Activated CD8-positive, alpha-beta T cell treated with anti-CD3 and anti-CD28 coated beads for 36 hours (primary cell): ENCODE measurements at places on chromosomes 11 and 22.

- DNase-seq, result peak; percentile 79
These were observed 1.5 kb downstream of the DGKZ start for GRCh38 chr11:46348566-46349401.

DNA sequence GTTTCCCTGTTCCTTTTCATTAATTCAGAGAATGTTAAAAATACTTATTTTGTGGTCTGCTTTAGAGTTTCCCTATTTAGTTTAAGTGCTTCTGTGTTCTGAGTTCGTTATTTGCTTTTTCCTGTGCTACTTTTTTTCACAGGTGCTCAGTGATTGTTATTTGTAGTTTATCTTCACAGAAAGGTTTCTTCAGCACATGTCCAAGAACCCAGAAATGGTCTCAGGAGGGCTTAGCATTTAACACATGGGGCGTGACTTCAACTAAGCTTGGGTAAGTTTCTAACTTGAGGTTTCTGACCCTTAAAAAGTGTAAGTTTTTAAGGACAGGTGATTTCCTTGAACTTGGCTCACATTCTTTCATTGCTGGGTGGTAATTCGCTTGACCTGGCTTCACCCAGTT is 157.3 kb downstream of the AASDHPPT start:
- no peak for DNase-seq

GRCh38 chr11:118234833-118235232 is 10.0 kb upstream of the JAML start:
- DNase-seq, result no peak

DNA sequence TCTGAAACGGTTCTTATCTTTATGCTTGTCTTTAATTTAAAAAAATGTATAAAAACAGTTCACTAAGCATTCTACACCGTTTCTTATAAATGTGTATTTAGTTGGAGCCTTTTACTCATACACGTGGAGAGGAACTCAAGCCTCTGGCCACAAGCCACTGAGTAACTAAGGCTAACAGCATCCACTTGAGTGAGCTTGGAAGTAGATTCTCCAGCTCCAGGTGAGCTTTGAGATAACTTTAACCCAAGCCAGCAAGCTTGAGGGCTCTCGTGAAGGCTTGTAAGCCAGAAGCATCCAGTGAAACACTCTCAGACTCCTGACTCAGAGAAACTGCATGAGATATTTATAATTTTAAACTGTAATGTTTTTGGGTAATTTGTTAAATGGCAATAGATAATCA is 82.6 kb downstream of the ARHGAP20 start:
- DNase-seq, result no peak

GRCh38 chr11:122751292-122752070 is 86.8 kb upstream of the CRTAM start:
- no peak for DNase-seq

DNA sequence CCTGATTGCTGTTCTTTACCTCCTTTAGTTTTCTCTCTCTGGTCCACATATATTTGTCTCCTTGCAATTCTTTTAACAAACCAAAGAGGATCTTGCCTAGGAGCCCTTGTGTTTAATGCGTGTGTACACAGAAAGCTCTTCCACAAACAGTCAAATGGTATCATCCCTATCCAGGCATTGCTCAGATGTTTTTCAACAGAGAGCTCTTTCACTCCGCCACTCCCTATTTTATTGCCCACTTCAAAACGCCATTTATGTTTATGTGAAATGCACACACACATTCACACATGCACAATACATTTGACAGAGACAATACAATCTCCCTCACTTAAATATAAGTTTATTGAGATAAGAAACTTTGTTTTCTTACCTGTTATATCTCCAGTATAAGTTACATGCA is 4.7 kb downstream of the OR5AP2 start:
- DNase-seq, result no peak

DNA sequence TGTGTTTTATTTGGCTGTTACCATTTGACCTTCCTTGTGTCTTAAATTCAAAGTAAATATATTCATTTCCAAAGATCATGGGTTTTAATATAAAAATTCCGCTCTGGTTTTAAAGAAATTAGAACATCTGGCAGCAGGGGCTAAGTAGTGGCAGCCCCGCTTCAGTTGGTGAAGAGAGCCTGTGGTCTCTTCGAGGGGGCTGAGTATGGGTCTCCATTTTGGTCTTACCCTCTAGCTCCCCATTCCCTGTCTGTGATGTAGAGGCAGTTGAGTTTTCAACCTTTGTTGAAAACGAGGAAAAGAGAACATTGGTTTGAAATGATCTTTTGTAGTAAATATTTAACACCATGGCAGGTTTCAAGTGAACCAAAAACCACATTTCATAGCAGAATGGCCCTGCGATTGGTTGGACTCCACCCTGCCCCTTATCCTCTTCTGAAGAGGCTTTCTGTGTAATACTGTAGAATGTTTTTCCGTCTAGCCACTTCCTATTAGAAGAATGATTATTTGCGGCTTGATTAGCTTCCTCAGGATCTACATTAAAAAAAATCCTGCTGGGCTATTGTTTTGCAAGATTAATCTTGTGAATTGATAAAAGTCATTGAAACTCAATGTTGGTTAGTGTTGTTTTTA is 17.7 kb downstream of the APLP2 start:
- DNase-seq, result no peak

GRCh38 chr11:71309181-71309580 is 56.8 kb upstream of the SHANK2 start:
- DNase-seq, result no peak

GRCh38 chr11:123560006-123560405 is 94.4 kb downstream of the SCN3B start:
- DNase-seq, result peak; percentile 61

GRCh38 chr11:15493066-15493465 is 378.3 kb downstream of the INSC start:
- DNase-seq, result no peak

DNA sequence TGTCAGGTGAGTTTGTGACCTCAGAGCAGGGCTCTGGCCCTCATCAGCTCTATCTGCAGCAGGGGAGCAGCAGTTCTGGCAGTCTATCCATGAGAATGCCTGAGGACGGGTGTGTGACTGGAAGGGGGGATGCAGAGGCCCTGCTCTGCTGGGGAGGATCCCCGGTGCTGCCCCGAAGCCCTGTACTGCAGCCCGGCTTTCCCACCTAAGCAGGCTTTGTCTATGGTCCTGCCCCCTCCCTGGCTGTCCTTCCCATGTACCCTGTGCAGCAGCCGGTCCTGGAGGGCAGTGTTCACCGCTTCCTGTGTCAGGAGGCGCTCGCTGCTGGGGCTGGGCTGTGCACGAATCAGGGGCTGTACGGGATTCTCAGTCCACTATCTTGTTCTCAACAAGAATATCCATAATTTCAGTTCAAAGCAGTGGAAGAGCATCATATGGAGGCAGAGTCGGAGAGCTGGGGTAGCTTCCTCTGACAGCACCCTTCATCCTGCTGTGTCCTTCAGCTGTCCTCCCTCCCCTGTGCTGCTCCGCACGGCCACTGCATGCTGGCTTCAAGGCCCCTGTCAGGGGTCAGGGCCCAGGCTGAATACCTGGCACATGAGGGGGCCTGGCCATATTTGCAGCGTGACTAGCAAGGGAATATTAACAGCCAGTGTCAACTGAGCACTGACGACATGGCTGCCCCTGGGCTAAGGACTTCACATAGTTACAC is 125.2 kb downstream of the CTTN start:
- no peak for DNase-seq

- DNase-seq, result no peak
These were observed 126.8 kb upstream of the RAG2 start for GRCh38 chr11:36724742-36725385.

DNA sequence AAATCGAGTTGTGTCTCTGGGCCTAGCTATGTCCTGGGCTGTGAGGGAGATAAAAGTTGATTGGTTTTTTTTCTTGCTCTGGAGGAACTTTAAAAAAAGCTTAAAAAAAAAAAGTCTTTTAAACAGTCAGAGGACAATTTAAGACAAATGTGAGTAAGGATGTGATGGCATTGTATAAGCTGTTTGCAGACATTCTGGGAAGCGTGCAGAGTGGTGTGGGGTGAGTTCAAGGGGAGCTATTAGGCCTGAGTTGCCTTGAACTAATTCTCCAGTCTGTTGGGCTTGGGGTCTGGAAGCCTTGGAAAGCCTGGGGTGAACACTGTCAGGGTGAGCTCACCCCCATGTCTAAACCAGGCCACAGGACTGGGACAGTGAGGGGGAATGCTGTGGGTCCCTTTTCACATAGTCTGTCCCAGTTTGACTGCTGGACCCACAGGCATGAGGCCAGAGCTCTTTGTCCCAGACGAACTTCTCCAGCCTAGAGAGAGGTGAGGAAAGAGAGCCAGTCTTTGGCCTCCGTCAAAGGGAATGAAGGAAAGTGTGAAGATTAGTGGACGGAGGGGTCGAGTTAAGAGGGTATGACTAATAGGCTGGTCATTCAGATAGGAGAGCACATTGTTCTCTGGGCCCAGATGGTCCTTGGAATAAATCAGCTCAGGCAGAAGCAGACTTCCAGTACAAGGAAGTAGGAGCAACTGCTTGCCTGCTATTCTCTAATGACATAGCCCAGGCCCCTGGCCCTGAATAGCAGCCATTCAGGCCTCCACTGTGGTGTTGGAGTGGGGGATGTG is 76.4 kb upstream of the NNMT start:
- DNase-seq, result no peak
